ENCODE measurements at places on chromosomes 1 and 21.

DNA sequence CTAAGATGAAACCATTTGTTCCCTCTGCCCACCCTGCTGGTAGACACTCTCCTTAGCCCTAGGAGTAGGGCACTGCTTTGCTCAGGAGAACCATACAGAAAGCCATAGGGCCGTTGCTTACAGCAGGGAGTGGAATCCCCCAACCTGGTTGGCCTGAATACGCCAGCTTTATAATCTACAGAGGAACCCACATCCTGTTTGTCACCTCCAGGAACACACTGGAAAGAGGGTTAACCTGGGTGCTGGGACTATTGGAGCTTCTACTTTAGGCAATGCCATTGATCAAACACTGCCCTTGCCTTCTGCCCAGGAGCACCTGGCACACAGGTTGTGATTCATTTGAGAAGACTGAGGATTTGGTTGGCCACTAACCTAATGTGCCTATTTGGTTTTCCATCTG, 124.8 kb downstream of the TNR start:
- DNase-seq, result no peak

DNA sequence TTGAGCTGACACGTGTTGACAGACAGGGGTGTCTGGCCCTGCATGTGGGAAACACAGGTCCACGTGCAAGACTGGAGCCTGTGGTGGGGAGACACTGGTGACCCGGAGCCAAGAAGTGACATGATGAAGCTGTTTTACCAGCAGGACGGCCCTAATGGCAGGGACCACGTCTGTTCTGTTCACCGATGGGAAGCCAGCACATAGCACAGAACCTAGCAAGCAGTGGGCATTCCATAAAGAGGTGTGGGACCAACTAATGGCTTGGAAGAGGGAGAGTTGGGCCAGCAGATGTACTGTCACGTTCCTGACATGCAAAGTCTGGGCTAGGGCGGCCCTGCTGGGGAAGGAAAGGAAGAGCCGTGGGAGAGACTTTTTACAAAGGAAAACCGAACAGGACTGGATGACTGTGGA, 15.3 kb downstream of the NAV1 start:
- DNase-seq, result no peak

DNA sequence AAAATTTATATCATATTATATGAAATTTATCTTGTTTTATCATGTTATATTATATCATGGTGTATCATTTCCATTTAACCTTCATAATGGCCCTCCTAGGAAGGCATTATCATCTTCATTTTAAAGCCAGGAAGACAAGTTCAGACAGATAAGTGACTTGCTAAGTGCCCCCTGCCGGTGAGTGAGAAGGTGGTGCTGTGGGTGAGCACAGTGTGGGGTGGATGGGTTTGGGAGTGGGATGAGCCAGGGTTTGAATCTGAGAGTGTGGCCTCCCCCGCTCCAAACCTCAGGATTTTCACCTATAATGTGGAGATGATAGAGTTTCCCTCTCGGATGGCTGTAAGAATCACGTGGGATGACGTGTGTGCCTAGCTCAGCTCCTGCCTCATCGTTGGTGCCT, 108.7 kb upstream of the IGSF21 start:
- DNase-seq, result no peak

DNA sequence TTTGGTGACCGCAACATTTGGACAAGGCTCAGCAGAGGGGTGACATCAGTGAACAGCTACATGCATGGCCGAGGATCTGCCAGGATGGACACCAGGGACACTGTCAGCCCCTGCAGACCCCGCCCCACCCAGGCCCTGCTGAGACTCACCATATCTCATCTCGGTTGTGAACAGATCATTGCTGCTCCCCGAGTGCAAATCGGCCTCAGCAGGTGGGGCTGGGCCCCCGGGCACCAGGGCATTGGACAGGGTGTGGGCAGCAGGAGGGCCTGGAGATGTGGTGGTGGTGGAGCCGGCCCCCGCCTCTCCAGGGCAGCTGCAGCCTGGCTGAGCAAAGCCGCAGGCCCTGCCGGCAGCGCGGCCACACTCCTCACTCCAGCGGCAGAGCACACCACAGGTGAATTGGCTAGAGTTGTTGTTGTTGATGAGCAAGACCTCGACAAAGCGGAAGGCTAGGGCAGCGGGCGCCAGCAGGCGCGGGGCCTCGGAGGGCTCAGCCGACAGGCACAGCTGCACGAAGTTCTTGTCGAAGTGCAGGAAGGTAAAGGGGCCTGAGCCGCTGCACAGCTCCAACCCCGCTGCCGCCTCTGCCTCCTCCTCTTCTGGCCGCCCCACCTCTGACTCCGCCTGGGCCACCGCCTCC, 8.2 kb downstream of the ADGRB2 start:
- no peak for DNase-seq

DNA sequence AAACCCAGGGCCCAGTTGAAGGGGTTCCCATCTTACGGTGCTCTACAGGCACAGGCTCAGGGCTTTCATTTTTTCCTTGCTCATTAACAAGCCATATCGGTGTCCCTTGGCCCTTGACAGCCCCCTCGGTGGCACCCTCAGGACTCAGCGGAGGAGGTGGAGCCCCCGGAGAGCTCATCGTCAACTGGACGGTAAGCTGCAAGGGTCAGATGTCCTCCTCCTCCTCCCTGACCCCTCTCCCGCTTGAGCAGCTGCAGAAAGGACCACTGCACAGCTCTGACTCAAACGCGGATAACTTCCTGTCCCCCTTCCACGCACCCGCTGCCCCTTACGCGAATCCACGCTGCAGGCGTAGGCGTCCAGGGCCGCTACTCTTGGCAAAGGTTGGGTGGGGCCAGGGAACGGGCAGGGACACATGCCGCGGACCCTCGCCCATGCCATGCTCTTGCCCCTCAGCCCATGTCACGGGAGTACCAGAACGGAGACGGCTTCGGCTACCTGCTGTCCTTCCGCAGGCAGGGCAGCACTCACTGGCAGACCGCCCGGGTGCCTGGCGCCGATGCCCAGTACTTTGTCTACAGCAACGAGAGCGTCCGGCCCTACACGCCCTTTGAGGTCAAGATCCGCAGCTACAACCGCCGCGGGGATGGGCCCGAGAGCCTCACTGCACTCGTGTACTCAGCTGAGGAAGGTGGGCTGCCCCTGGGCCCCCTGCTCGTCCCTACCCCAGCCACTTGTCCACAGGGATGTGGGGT, 14.7 kb downstream of the TMEM81 start:
- DNase-seq, result no peak
